ENCODE measurements at places on chromosomes 12 and 14.

- no peak for DNase-seq
Observed at GRCh38 chr12:115046805-115047204, 362.8 kb upstream of the TBX3 start.

DNA sequence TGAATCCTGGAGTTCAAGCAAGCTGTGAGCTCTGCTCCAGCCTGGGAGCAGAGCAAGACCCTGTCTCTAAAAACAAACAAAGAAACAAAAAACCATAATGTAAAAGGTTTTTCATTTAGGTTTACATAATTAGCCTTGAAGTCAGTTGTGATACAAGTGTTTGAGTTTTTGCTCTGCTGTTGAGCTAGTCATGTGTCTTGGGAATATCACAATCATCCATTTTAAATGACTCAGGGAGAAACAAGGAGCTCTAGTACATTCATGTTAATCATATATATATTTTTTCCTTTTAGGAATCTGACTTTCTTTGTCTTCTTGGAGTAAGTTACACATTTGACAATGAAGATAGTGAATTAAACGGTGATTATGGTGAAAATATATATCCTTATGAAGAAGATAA lies 12.9 kb downstream of the MIA2 start:
- DNase-seq, result no peak

- no peak for DNase-seq
Observed at GRCh38 chr12:72313806-72314205, 41.6 kb downstream of the TRHDE start.

GRCh38 chr14:99910337-99911309 lies 117.4 kb downstream of the EML1 start:
- no peak for DNase-seq

DNA sequence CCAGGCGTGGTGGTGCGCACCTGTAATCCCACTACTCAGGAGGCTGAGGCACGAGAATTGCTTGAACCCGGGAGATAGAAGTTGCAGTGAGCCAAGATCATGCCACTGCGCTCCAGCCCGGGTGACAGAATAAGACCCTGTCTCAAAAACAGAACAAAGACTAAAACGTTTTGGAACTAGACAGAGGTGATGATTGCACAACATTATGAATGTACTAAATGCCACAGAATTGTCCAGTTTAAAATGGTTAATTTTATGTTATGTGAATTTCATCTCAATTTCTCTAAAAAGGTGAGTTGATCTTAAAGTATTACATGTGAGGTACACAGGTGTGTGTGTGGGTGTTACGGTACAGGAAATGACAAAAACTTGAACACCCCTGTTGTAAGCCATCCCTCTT lies 16.5 kb downstream of the P2RX4 start:
- no peak for DNase-seq

DNA sequence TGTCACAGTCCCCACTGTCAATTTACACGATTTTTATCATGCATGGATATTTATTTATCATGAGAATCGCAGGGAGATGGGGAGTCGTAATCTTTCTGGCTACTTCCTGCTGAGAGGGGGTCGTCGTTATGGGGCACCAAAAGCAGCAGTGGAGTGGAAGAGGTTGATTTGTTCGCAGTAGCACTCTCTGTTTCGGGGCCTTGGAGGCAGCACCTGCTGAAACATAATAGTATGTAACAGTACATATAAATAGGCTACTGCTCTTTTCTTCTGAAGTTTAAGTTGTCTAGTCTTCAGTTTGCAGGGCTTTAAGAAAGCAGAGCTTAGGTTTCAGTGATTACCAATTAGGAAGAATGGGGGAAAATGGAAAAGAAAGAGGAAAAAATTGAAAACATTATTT lies 3.8 kb downstream of the SOAT2 start:
- DNase-seq, result no peak

GRCh38 chr12:79911889-79912656 lies 22.8 kb downstream of the PPP1R12A start:
- DNase-seq, result no peak

DNA sequence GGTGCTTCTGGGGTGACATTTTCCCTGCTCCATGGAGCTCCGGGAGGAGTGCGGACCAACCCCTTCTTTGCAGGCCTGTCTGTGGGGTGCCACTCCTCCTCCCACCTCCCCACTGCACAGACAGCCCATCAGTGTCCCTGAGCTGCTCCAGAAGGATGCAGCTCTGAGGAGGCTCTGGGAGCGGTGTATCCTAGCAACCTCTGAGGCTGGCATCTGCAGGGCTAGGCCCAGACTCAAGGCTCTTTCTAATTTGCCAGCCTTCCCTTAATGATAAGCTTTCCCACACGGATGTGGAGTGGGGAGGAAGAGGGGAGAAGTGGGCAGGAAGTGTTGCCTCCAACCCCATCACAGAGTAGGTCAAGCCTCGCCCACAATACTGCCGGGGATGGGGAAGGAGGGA lies 59.7 kb downstream of the CALM1 start:
- no peak for DNase-seq

DNA sequence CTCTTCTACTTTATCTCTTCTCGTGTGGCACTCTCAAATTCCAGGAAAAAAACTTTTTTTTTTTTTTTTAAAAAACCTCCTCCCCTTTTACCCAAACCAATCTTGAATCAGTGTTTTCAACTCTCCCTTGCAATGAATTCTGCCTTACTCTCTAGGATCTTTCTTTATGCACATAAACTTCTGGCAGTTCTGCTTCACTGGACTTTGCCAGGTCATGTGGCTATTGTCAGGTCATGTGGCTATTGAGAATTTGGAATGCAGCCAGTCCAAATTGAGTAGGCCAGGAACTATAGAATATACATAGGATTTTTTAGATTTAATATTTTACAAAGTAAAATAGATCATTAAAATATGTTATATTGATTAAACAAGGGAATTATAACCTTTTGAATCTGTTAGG lies 218.2 kb downstream of the TMTC3 start:
- DNase-seq, result no peak

DNA sequence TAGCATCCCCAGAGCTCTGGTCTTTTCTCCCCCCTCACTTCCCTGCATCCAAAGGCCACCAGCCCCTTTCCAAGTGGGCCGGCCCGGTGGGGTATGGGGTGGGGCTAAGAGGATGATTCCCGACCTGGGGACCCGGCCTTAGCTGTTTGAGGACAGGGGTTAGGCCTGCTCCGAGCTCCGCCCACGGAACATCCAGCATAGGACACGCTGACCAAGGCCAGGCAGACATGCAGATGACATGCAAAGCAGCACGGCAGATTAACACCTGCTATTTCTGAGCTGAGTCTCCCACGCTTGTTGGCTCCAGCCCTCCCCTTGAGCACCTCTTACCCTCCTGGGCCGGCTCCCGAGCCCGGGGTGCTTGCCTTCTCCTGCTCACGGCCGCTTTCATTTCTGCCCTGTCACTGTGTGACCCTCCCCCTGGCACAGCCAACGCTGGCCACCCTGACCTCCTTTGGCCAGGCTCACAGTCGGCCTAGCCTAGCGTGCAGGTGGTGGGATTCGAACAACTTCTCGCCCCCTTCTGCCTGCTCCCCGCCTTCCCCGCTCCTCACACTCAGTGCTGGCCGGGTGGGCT lies 40.2 kb downstream of the TEAD4 start:
- DNase-seq, result no peak

- no peak for DNase-seq
Observed at GRCh38 chr14:90409209-90409730, 12.4 kb downstream of the CALM1 start.

DNA sequence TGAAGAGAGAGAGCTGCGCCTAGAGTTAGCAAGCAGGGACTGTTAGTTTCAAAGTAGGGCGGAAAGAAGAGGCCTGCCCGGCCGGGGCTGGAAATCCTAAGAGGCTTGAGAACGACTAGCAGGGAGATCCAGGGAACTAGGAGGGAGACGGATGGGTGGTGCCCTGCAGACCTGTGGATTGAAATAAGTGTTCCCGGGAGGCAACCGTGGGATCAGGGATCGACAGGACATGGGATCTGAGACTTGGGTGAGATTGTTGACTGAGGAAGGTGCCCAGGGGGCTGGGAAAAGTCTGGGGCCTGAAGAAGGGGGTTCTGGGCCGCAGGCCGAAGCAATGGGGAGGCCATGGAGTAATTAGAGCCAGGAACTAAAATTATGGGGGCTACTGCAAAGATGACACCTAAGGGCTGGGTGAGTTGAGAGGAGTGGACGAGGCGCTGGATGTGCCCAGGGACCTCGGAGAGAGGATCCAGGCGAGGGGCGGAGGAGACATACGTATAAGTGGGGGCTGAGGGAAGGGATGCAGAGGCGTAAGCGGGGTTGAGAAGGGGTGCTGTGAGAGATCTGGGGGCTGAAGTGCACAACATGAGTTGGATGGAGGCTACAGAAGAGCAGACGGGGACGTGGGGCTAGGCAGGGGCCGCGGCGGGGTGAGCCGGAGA lies 635 bp downstream of the LTA4H start:
- DNase-seq, result no peak

DNA sequence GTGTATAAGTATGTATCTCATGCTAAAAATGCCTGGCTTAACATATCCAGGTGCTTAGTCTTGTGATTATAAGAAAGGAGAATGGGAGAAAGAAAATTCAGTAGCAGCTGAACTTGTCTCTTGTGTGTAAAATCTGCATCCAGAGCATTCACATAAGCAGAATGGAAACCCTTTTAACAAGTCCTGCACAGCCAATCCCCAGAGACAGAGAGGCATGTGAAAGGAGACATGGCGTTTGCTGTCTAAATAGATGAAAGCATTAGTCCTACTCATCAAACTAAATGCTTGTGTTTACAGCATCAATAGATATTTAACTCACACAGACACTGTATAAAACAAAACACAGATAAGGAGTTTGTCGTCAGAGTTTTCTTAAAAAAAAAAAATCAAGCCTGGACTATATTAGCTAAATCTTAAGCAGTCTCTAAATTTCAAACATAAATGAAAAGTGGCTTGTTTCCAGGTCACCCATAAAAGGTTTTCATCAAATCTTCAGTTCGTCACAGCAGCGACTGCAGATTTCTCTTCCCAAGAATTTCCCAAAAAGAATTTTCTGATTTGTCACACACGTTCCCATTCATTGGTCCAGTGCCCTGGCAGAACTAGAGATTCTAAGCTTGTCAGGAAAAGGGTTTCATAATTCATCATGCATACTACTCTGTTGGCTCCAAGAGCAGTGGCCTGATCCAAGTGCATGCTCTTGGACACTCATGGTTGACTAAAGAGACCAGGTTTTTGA lies 249.2 kb downstream of the BTG1 start:
- no peak for DNase-seq

DNA sequence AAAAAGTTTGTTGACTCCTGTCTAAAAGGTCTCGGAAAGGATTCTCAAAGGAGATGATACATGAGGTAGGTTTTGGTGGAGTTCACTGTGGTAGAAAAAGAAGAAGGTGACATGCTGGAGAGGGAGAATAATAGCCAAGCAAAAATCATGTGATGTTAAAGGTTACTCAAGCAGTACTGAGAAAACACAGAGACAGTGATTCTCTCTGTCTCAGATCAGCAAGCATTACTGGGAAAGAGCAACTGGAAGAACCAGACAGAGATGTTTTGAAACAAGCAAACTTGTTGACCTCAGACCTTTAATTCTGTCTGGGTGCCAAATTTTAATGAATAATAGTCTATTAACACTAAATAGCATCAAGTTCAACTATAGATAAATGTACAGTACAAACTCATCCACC lies 183.5 kb upstream of the PLEKHG7 start:
- DNase-seq, result no peak

- DNase-seq, result no peak
Observed at GRCh38 chr12:52613384-52614030, 4.9 kb downstream of the KRT73 start.

DNA sequence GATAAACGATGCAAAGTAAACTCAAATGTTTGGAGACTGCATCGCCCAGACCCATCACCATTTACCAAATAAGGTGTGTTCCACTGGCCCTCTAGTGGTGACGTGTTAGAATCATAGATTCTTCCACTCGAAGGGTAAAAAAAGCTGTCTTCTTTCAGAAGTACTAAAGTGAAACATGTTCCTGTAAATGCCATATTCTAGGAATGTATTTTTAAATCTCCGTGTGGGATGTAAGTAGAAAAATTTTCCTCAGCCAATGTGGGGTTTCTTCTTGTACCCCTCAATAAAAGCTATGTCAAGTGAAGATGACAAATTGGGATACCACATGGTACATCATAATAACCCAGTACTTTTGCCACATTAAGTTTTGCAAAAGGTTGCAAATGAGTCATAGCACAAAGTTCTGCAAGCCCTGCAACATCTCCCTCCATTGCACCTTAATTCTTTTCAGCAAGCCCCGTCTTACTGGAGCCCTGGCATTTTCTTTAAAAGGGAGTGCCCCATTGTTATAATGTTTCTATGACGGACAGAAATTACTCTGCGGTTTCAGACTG lies 100.8 kb downstream of the CCER1 start:
- no peak for DNase-seq

DNA sequence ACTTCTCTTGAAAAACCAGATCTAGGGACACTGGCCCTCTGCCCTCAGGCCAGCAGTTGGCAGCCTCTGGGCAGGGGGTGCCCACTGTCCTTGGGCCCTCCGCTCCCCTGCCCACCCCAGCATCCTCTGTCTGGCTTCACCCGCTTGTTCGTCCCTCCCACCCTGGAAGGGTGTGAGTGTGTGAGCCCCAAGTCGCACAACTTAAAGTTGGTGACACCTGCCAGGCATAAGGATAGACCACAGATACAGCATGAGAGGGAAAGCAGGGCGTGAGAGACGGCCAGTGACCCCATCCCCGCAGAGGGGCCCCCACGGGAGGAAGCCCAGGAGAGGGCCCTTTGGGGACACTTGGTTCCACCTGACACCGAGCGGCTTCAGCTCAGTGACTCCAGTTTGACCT lies 23.5 kb upstream of the RIMBP2 start:
- no peak for DNase-seq

DNA sequence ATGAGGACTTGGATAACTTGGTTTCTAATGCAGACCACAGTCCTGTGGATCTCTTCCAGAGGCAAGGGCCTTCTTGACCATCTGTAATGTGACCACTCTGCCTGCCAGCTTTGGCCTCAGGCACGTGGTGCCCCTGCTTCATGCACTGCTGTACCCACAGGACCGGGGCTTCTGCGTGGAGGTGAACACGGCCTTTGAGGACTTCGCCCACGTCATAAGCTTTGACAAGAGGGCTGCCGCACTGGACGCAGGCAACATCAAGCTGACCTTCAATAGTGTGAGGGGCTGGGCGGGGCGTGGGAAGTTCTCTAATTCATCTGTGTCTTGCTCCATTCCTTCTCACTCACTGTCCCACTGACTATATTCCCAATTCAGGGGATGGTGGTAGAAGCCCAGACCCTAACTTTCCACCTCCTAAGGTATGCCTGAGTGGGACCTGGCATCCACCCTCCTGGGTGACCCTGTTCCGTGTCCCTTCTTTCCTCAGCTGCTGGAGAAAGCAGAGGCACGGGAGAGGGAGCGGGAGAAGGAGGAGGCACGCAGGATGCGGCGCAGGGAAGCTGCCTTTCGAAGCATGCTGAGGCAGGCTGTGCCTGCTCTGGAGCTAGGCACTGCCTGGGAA lies 18.5 kb downstream of the PRPF40B start:
- no peak for DNase-seq

All from activated CD8-positive, alpha-beta memory T cell treated with anti-CD3 and anti-CD28 coated beads for 48 hours (primary cell).